ENCODE measurements at places on chromosomes 11 and 22. TPM values are rescaled to one million over a fixed set of nuclear protein-coding genes. Genes with fewer than 3 reads are reported as not detected.

GRCh38 chr22:48832592-48832991, 995.1 kb downstream of the BRD1 start:
- H3K36me3 ChIP-seq, result no peaks in the 10 kb centered on the region
- H3K27ac ChIP-seq, result no peak overlapping the region
- H3K4me1 ChIP-seq, result no peaks in the 10 kb centered on the region
- no peak for DNase-seq
- H3K4me3 ChIP-seq, result no peak overlapping the region

Gene RAB39A
- 0.39 TPM for polyA plus RNA-seq

DNA sequence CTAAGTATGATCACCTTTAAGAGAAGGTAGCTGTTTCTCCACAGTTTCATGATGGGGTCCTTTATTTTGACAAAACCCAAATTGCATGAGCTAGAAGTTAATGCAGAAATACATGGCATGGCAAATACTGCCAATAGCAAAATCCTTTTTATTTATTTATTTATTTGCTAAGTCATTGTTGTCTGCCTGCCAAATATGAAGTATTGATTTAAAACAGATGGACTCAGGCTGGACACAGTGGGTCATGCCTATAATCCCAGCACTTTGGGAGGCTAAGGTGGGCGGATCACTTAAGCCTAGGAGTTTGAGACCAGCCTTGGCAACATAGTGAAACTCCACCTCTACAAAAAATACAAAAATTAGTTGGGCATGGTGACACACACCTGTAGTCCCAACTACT, 52.4 kb downstream of the LARGE2 start:
- no peak for DNase-seq
- no peak overlapping the region for H3K27ac ChIP-seq
- H3K4me1 ChIP-seq, result no peaks in the 10 kb centered on the region
- H3K36me3 ChIP-seq, result peaks cover 70% of the 10 kb centered on the region

DNA sequence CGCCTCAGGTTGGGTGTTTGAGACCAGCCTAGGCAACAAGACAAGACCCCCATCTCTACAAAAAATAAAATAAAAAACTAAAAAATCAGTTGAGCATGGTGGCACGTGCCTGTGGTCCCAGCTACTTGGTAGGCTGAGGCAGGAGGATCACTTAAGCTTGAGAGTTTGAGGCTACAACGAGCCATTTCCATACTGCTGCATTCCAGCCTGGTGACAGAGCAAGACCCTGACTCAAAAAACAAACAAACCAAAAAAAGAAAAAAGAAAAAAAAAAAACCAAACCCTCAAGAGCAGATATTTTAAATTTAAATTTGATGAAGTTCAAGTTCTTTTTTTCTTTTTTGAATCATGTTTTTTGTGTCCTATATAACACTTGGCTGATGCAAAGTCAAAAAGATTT, 7.2 kb upstream of the CCDC83 start:
- H3K27me3 ChIP-seq, result no peaks in the 10 kb centered on the region
- DNase-seq, result no peak
- H3K4me3 ChIP-seq, result no peak overlapping the region

Gene MYOD1
- 0.04 TPM for polyA plus RNA-seq

DNA sequence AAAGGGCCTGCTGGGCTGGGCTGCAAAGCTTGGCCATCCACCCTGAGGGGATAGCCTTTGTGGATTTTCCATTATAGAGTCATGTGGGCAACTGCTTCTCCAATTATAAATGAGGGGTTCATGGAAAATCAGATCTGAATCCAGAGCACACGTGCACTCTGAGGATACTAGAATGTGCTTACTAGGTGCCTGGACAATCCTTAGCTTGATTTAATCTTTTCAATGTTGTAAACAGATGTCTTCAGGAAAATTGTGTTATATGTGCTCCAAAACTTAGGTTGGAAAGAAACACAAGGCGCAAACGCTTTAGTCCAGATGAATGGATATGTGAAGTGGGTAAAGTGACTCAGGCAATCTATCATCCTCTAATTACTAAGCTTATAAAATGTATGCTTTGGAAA, 92.0 kb downstream of the SLC17A6 start:
- H3K4me3 ChIP-seq, result no peak overlapping the region
- no peaks in the 10 kb centered on the region for H3K36me3 ChIP-seq
- no peak for DNase-seq
- no peaks in the 10 kb centered on the region for H3K4me1 ChIP-seq

- H3K27ac ChIP-seq, result no peak overlapping the region
- H3K27me3 ChIP-seq, result no peaks in the 10 kb centered on the region
- no peak for DNase-seq
- H3K4me1 ChIP-seq, result no peaks in the 10 kb centered on the region
Measured at GRCh38 chr11:17391493-17392355, 3.3 kb upstream of the KCNJ11 start.

Gene SLC22A25
- polyA plus RNA-seq, result not detected

Gene CD3G
- polyA plus RNA-seq, result 3.5 TPM

Gene SCARF2
- 3.0 TPM for polyA plus RNA-seq

Gene TESMIN
- 1.3 TPM for polyA plus RNA-seq

DNA sequence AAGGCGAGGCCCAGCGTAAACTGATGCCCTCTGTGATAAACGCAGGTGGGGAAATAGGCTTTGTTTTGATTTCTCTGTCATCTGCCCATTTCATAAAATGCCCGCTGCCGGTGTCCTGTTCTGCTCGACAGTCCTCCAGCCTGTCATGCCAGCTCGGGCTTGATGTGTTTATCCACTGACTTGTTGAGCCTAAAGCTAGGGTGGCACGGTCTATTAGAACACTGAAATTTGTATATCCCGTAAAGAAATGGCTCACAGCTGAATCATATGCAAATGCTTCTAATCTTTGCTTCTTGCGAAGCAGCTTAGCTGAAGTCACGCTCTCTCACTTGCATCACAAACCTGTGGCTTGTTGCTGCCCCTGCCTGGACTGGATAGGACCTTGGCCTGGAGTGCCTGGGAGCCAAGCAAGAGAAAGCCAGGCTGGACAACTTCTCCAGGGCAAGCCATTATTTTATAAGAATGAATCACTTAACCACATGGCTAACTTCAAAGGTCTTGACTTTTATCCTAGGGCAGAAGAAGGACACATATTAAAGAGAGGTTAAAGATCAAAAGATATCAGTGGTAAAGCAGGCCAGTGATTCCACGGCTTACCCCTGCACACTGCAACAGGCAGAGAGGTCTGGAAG, 33.1 kb downstream of the EHF start:
- no peak for DNase-seq
- no peak overlapping the region for H3K27ac ChIP-seq
- H3K36me3 ChIP-seq, result no peaks in the 10 kb centered on the region
- no peaks in the 10 kb centered on the region for H3K27me3 ChIP-seq
- H3K4me3 ChIP-seq, result no peak overlapping the region

- no peak overlapping the region for H3K27ac ChIP-seq
- H3K4me1 ChIP-seq, result no peaks in the 10 kb centered on the region
- no peak for DNase-seq
- no peak overlapping the region for H3K4me3 ChIP-seq
- no peaks in the 10 kb centered on the region for H3K27me3 ChIP-seq
- no peaks in the 10 kb centered on the region for H3K36me3 ChIP-seq
Measured at GRCh38 chr22:19904174-19904856, 37.3 kb upstream of the COMT start.

Gene KRTAP5-8
- 0.13 TPM for polyA plus RNA-seq

GRCh38 chr22:42925598-42925997, 68.5 kb upstream of the ARFGAP3 start:
- no peaks in the 10 kb centered on the region for H3K27me3 ChIP-seq
- peaks cover 26% of the 10 kb centered on the region for H3K4me1 ChIP-seq
- peak; percentile 56 for DNase-seq
- H3K36me3 ChIP-seq, result no peaks in the 10 kb centered on the region

Gene FADS3
- 52.7 TPM for polyA plus RNA-seq

Gene SLC25A45
- polyA plus RNA-seq, result 14.1 TPM

DNA sequence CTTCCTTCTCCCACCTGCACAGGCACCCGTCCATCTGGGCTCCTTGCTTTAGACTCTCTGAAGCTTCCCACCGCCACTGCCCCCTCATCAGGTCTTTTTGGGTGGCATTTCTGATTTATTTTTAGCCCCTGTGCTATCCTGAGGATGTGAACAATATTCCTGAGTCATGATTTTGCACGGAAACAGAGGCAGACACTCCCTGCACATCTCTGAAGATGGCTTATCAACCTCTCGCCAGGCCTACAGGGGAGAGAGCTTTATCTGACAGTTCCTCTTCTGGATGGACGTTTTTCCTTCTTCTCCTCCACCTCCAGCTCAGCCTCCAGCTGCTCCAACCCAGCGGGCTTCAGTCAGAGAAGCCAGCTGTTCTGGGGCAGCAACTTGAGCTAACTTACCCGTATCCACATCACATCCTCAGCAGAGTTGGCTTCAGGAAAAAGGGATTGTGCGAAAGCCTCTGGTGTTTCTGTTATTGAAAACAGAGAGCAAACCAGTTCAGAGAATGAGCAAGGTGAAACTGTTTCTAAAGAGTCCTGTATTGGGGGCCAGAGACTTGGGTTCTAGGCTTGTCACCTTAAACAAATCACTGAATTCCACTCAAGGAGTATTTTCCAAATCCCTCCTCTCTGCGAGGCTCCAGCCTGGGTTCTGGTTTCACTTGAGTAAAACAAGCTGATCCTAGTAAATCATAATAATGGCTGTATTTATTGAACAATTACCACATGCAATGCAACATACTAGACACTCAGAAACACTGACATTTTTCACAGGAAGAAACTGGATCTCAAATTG, 33.1 kb upstream of the ETS1 start:
- peaks cover 63% of the 10 kb centered on the region for H3K4me1 ChIP-seq
- no peaks in the 10 kb centered on the region for H3K27me3 ChIP-seq
- no peak overlapping the region for H3K4me3 ChIP-seq
- DNase-seq, result no peak
- no peaks in the 10 kb centered on the region for H3K36me3 ChIP-seq
- no peak overlapping the region for H3K27ac ChIP-seq

Gene UBASH3B
- polyA plus RNA-seq, result 17.8 TPM

DNA sequence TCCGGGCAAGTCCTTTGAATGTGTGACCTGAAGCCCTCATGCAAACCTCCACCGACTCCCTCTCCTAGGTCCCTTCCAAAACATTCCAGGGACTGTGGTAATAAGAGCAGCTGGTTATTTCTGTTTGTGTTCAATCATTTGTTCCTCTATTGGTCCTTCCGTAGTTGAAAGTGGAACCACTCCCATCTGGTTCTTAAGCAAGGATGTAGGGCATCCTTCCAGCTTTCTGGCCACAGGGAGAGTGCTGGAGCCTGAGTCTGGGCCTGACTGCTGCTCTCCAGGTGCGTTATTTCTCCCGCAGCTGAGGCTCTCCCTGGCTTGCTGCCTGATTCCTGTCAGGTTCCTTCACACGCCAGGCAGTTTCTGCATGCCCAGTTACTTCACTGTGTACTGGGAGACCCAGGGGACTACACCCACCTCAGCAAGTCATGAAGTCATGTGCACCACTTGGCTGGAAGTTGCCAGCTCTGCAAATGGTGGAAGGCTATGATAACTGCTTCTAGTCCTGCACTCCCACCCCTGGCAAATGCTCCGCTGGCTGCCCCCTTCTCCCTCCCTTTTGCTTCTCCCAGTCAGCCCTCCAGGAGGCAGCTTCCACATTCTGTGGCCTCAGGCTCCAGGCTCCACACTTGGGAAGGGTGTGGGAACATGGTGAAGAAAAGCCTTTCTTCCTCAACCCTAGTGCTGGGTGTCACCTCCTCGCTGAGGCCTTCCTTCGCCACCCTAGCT, 4.0 kb upstream of the ALX4 start:
- peaks cover 48% of the 10 kb centered on the region for H3K4me1 ChIP-seq
- no peak overlapping the region for H3K4me3 ChIP-seq
- DNase-seq, result no peak
- H3K36me3 ChIP-seq, result no peaks in the 10 kb centered on the region

DNA sequence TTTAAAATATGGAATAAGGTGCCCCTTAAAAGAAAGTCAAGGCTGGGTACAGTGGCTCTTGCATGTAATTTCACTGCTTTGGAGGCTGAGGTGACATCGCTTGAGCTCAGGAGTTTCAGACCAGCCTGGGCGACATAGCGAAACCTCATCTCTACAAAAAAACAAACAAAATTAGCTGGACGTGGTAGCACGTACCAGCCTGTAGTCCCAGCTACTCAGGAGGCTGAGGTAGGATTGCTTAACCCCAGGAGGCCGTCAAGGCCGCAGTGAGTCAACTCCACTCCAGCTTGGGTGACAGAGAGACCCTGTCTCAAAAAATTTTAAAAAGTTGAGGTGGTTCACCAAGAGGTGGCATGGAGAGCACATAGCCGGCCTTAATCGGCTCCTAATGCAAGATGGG, 17.7 kb upstream of the ADORA2A start:
- H3K4me1 ChIP-seq, result peaks cover 7% of the 10 kb centered on the region
- no peak overlapping the region for H3K4me3 ChIP-seq
- no peaks in the 10 kb centered on the region for H3K27me3 ChIP-seq
- peaks cover 21% of the 10 kb centered on the region for H3K36me3 ChIP-seq
- DNase-seq, result no peak

DNA sequence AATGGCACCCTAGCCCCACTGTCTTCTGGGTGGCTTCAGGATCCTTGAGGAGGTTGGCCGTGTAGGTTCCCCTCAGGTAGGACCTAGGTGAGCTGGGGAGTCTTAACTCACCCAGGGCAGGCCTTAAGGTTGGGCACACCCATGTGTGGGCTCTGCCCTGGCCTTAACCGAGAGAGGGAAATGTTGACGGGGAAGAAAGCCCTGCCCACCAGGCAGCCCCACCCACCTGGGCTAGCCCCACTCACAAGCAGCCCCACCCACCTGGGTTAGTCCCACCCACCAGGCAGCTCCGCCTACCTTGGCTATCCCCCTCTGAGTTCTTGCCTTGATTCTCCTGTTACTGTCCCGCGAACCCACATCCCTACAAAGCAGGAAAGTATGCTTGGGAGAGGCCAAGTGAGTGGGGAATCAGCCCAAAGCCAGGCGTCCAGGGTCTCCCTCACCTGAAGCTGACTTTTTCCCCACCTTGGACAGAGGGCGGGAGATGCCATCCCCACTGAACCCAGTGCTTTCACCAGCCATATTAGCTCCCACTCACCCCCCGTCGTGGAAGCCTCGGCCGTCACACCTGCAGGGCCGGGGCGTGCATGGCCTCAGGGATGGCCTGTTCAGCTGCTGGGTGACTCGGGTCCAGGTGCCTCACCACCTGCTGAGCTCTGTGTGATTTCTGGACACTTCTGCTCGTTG, at the start of gene MYEOV:
Gene MYEOV, plus strand, starts transcription at position 337 of the 687 bp plus-strand sequence. CDS start 1,200 bp downstream, outside the sequence.
- no peaks in the 10 kb centered on the region for H3K36me3 ChIP-seq
- no peak within 1 kb of the TSS for H3K27ac ChIP-seq
- no peaks in the 10 kb centered on the region for H3K27me3 ChIP-seq
- DNase-seq, result peak; percentile 83
- H3K4me3 ChIP-seq, result no peak within 1 kb of the TSS

Gene NRXN2
- polyA plus RNA-seq, result 0.61 TPM
